ENCODE measurements at places on chromosomes 12 and 14. TPM values are rescaled to one million over a fixed set of nuclear protein-coding genes. Genes with fewer than 3 reads are reported as not detected.

- H3K4me1 ChIP-seq: peaks cover 32% of the 10 kb centered on the region
- H3K4me3 ChIP-seq: no peak overlapping the region
- no peaks in the 10 kb centered on the region for H3K36me3 ChIP-seq
- DNase-seq: peak; percentile 74
These were observed 73.2 kb downstream of the HSD17B6 start for GRCh38 chr12:56836317-56836716.

- peaks cover 53% of the 10 kb centered on the region for H3K27me3 ChIP-seq
- peak; percentile 54 for DNase-seq
- no peak overlapping the region for H3K27ac ChIP-seq
- H3K36me3 ChIP-seq: no peaks in the 10 kb centered on the region
- no peaks in the 10 kb centered on the region for H3K4me1 ChIP-seq
- no peak overlapping the region for H3K4me3 ChIP-seq
These were observed 326.9 kb upstream of the SFSWAP start for GRCh38 chr12:131383741-131384543.

DNA sequence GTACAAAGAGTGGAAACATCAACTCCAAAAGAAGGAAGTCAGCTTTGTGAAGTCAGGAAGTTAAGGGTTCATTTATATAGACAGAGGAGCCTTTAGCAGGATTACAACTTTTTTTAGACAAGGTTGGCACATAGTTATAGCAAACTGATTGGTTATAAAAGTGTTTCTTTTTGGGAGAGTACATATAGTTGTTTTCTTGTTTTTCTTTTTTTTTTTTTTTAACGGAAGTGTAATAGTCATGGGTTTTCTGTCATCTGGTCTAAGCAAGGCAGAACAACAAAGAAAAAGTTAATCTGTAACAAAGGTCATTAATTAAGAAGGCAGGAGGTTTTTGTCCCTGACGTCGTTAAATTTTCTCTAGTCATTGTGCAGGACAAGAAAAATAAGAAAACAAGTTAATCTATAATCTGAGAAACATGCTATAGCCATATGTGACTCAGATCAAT lies 13.0 kb upstream of the MFAP5 start:
- no peaks in the 10 kb centered on the region for H3K36me3 ChIP-seq
- DNase-seq: no peak

DNA sequence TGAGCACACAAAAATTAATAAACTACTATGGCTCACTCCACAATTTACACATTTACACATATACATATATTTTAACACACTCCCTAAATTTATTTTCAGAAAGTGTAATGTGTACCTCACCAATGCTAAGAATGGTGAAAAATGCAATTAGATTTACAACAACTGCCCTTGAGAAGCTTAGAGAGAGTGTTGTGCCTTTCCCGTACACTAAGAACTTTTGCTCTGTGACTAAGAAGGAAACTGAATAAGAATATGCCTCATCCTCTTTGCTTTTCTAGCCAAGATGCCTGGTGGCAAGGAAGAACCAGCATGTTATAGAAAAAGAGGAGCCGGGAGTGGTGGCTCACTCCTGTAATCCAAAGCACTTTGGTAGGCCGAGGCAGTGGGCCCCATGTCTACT lies 62.3 kb downstream of the SINHCAF start:
- H3K27ac ChIP-seq: no peak overlapping the region
- H3K4me3 ChIP-seq: no peak overlapping the region
- no peaks in the 10 kb centered on the region for H3K36me3 ChIP-seq
- no peak for DNase-seq
- H3K4me1 ChIP-seq: no peaks in the 10 kb centered on the region

- no peaks in the 10 kb centered on the region for H3K4me1 ChIP-seq
- H3K27ac ChIP-seq: no peak overlapping the region
- DNase-seq: no peak
These were observed 80.8 kb downstream of the MYRFL start for GRCh38 chr12:69905801-69906200.

DNA sequence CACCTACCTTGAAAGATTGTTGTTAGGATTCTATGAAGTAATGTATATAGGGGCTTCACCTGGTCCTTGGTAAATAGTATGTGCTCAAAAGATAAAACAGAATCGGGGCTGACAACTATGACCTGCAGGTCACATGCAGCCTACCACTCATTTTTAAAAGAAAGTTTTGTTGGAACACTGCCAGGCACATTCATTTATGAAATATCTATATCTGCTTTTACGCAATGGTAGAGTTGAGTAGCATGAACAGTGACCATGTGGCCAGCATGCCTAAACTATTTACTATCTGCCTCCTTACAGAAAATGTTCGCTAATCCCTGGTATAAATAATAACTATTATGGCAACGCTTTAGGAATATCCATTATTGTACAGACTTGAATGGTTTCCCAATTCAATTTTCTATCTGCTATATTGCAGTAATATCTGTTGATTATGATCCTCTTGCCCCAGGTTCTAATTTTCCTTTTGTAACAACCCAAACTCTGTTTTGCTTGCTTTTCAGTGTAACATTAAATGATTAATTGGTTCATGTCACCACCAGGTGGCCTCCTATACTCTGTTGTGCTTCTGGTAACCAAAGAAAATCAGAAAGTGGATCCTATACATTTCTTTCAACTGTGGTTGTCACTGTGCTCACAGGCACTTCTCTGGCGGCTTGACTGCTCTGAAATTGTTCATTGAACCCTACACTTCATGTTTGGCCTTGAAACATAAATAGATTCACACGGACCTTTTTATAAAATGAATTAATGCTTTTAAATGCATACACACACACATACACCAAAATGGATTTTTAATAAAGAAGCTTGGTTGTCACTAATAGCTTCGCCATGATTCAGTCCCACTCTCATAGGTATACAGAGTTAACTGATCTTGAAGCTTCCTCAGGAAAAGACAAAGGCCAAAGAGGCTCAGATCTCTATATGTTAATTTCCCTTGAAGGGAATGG lies 227.7 kb upstream of the NPAS3 start:
- H3K27ac ChIP-seq: peak overlapping the region; percentile 79
- no peak for DNase-seq
- no peaks in the 10 kb centered on the region for H3K27me3 ChIP-seq

DNA sequence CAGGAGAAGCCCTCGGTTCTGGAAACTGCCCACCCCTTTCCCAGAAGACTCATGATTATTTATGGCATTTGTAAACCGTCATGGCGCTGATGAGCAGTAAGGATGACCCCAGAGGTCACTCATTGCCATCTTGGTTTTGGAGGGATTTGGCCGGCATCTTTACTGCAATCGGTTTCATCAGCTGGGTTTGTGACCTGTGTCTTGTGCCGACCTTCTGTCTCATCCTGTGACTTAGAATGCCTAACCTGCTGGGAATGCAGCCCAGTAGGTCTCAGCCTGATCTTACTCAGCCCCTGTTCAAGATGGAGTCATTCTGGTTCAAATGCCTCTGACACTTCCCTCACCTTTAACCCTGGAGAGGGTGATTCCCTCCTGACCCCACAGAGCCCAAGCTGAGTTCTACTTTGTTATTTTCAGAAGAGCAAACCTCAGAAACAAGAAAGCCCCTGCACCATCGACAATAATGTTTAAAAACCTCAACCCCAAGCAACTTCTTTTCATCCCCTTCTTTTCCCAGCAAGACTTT lies 105.5 kb upstream of the SFSWAP start:
- no peak overlapping the region for H3K4me3 ChIP-seq
- no peak for DNase-seq
- H3K27ac ChIP-seq: no peak overlapping the region
- H3K27me3 ChIP-seq: peaks cover 13% of the 10 kb centered on the region

DNA sequence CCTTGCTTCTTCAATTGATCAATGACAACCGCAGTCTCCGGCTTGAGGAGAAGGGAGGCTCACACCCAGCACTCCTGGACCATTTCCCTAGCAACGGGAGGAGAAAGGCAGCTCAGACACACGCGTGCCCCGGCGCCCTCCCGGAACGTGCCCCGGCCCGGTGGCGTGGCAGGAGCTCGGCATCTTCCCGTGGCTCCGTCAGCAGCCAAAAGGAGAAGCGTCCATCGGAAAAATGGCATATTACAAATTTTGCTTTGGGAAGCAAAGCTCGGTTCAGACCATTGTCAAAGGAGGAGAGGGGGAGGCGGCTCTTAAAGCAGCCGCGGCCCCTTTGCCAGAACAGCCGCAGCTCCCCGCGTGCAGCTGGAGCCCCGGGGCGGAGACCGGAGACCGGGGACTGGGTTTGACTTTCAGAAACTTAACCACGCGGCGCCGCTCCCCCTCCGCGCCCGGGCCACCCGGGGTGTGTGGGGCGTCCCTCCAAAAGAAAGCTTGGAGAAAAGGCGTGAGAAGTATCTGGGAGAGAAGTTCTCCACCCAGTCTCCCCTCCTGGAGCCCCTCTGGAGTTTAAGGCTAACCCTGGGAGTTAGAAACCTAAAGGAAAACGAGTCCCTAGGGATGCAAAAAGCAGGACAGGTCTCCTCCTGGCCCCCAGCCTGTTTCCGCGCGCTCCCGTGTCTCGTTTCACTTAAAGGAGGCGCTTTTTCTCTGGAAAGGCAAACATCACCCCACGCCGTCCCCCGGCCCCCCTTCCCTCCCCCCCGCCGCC lies 545 bp downstream of the PPFIA2 start:
- no peaks in the 10 kb centered on the region for H3K4me1 ChIP-seq
- H3K27me3 ChIP-seq: peaks cover 3% of the 10 kb centered on the region
- no peak overlapping the region for H3K27ac ChIP-seq
- H3K36me3 ChIP-seq: no peaks in the 10 kb centered on the region
- peak; percentile 62 for DNase-seq

- H3K27ac ChIP-seq: peak overlapping the region; percentile 15
- peaks cover 7% of the 10 kb centered on the region for H3K4me1 ChIP-seq
- H3K27me3 ChIP-seq: no peaks in the 10 kb centered on the region
- no peak overlapping the region for H3K4me3 ChIP-seq
These were observed 110.7 kb downstream of the SLC15A5 start for GRCh38 chr12:16166563-16167470.

DNA sequence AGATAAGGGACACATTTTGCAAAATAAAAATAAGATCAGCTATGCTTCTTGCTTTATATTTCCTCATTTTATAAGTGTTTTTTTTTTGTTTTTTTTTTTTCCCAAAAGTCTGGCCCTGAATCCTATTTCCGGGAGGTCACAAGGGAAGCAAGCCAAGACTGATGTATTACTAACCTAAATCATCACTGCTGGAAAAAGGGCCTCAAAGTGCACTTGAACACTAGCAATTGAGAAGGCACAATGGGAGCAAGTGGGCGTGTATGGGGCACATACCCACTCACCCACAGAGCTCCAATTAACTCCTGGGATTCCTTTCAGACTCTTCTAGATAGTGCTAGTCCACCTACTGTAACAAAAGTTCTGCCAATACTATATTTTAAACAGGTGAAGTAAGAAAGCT lies 58.8 kb downstream of the STON2 start:
- no peak overlapping the region for H3K27ac ChIP-seq
- H3K4me1 ChIP-seq: no peaks in the 10 kb centered on the region
- H3K4me3 ChIP-seq: no peak overlapping the region
- no peaks in the 10 kb centered on the region for H3K27me3 ChIP-seq

DNA sequence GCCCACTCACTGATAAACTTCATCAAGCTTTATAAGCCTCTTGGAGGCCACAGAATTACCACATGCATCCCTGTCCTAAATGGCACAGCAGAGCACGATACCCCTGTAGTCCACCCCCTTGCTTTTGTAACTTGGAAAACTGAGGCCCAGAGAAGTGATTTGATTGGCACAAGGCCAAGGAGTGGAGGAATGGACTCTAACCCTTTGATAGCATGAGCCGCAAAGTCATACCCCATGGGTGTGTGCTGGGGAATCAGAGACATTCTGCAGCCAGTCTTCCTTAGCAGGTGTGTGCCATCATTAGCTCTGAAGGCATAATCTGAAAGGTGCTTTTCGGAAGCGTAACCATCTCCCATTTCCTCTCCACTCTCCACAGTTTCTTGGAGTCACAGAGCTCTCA lies 28.5 kb upstream of the PWP1 start:
- H3K27ac ChIP-seq: no peak overlapping the region
- H3K27me3 ChIP-seq: no peaks in the 10 kb centered on the region
- H3K36me3 ChIP-seq: no peaks in the 10 kb centered on the region
- H3K4me3 ChIP-seq: no peak overlapping the region
- no peak for DNase-seq
- no peaks in the 10 kb centered on the region for H3K4me1 ChIP-seq

DNA sequence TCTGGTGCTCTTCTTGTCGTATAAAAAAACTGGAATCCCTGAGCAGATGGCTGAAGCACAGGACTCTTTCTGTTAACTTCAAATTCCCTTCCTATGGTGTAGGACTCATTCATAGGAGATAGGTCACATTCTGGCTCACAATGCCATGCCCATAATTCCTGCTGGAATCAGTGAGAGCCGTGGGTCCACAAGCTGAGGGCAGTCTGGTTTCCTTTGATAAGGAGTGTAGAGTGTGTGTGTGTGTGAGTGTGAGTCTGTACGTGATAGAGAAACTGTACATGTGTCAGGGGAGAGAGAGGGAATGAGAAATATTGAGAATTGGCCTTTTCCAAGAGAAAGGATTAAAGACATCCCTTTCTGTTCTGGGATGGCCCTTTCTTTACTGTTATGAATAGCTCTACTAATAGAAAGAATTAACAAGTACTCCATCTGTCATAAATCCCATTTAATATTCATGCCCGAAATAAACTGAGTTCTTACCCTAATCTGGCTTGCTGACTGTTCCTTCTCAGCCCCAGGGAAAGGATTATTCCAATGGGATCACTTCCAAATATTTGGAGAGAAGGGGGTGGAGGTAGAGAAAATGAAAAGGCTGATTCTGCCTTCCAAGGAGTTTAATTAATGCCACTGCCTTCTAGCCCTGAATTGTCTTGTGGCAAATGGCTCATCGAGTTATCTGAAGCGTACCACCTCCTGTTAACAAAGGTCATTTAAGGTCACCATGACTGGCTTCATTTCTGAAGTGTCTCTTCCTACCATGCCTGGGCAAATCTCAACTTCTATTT lies 79.0 kb downstream of the TMX1 start:
- no peak overlapping the region for H3K4me3 ChIP-seq
- no peaks in the 10 kb centered on the region for H3K36me3 ChIP-seq
- peak overlapping the region; percentile 62 for H3K27ac ChIP-seq
- no peak for DNase-seq
- peaks cover 37% of the 10 kb centered on the region for H3K4me1 ChIP-seq

DNA sequence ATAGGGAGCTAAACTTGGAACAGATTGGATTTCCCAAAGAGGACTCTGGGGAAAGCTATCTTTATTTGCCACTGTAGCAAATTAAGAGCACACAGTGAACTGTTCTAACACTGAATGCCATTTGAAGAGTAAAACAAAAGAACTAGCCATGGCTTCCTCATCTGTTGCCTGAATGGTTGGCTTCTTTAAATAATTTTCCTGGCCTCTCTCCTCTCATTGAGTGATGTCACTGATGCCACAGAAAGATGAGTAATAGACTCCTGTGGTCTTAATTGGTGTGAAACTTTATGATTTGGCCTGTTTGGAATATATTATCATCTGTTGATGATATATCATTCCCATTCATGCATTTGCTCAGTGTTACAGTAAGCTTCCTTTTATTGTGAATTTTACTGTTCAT lies 42.5 kb downstream of the WDR20 start:
- H3K27me3 ChIP-seq: no peaks in the 10 kb centered on the region
- no peaks in the 10 kb centered on the region for H3K36me3 ChIP-seq
- DNase-seq: no peak
- H3K27ac ChIP-seq: no peak overlapping the region
- H3K4me1 ChIP-seq: peaks cover 45% of the 10 kb centered on the region

Gene OTX2
- total RNA-seq: not detected

Data from sigmoid colon (tissue), 7 donors.